ENCODE measurements at places on chromosomes 5 and 9.

DNA sequence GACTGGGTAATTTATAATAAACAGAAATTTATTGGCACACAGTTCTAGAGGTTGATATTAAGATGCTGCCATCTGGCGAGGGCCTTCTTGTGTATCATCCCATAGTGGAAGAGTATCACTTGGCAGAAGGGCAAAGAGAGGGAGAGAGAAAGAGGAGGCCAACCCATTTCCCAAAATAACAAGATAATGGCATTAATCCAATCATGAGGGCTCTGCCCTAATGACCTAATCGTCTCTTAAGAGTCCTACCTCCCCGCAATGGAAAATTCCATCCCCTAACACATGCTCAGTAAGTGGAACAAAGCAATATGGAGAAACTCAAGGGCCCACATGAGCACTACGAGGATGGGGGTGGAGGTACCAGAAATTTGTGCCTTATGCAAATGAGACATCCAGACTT is 17.6 kb upstream of the VDAC1 start:
- DNase-seq: no peak

GRCh38 chr5:139882961-139883539 is 87.4 kb downstream of the PSD2 start:
- no peak for DNase-seq

- DNase-seq: no peak
These were observed 296.7 kb downstream of the CSNK1G3 start for GRCh38 chr5:123808461-123809380.

DNA sequence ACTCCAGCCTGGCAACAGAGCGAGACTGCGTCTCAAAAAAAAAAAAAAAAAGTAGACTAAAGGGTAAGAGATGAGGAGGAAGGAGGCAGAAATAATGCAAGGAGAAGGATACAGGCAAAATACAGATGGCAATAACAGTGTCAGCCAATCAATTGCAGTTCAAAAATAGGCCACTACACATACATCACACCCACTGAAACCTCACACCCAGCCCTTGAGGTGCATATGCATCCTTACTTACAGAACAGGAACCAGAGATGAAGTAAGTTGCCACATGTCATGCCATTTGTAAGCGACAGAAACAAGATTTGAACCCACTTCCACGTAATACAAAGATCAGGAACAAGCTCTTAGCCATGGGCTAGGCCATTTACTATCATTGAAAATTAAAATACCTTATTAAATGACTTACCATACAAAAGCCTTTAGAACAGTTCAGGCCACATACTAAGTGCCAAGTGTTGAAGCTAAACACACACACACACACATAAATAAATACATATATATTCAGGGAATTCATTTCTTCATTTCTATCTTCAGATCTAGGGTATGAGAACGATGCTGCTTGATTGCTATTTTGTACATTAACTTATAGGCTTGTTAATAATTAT is 98.4 kb downstream of the FNBP1 start:
- DNase-seq: no peak

DNA sequence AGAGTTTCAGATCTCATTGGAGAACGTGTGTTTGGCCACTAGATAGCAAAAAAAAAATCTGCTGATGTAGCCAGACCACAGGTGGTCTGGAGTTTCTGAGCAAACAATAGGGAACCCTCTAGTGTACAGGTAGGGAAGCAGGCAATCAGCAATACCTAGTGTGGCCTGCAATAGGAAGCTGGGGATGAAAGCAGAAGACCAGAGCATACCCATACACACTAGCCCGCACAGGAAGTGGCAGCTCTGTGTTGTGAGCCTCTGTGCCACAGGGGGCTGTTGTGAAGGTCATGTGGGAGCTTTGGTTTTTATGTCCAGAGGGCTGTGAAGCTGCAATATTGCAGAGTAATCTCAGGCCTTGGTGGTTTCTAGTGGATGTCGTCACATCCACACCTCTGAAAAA is 81.2 kb downstream of the MTAP start:
- DNase-seq: no peak

GRCh38 chr5:41831155-41831554 is 39.1 kb downstream of the OXCT1 start:
- no peak for DNase-seq

DNA sequence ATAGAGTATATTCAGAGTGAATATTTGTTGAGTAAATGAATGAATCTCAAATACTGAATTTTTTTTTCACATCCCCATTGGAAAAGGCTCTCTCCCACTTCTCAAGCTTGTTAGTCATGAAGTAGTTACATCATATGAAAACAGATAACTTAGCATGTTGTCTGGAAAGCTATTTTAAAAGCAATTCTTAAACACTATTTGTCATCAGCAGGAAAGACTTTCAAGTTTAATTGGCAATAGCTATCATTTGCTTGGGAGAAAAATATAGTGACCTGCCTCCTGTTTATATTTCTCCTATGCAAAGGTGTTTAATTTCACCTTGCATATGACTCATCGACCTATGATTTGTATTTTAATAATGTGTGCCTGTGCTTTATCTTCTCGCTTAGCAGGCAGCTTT is 499.8 kb upstream of the GRIA1 start:
- no peak for DNase-seq

DNA sequence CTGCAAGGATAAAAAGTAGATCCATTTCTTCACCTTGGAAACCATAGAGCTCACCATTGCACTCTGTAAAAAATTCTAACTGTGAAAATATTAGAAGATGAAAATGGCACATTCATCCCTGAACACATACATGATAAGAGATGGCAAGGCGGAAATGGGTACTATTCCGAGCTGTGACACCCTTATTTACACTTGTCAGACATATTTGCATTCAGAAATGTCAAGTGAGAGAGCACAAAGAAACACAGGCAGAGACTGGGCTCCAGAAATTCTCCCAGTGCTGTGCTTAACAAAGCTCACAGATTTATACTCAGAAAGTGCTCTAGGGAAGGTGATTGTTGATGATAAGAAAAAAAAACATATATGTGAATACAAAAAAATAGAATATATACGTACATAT is 170.3 kb upstream of the PUM3 start:
- DNase-seq: no peak

DNA sequence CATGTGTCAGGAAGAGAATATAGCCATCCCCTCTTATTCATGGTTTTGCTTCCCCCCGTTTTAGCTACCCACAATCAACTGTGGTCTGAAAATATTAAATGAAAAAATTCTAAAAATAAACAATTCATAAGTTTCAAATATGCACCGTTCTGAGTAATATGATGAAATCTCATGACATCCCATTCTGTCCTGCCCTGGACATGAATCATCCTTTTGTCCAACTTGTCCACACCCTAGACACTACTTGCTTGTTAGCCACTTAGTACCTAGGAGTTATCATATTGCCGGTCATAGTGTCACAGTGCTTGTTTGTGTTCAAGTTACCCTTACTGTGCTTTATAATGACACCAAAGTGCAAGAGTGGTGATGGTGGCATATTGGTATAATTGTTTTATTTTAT is 113.5 kb downstream of the CAAP1 start:
- no peak for DNase-seq

GRCh38 chr5:124064956-124065355 is 553.0 kb downstream of the CSNK1G3 start:
- DNase-seq: peak; percentile 74

- DNase-seq: peak; percentile 46
These were observed 652.2 kb upstream of the WWC1 start for GRCh38 chr5:167639273-167639672.

GRCh38 chr5:169081000-169081724 is 219.8 kb downstream of the SLIT3 start:
- no peak for DNase-seq

DNA sequence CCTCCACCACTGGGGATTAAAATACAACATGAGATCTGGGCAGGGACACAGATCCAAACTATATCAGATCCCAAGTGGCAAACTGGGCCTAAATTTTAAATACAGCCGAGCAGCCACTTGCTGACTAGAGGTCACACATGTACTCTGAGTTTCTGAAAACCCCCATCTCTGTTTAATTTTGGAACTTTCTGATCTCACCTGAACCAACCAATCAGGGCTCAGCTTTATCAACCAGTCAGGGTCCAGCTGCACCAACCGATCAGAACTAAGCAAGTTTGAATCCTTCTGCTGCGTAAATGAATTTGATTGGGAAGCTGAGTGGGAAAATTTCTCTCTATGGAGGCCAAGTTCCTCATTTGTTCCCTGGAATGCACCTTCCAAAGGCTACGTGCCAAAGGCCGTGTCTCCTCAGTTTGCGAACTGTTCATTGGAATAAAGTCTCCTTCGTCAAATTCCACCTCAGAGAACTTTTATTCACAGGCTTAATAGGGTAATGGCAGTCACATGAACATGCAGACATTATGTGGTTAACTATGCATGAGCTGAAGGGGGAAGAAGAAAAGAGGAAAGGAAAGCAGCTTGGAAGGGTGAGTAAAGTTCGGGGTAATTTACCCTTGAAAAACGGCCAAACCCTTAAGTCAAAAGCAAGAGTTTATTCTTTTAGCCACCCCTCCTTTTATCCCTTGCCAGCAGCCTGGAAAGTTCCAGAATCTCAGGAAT is 3.7 kb downstream of the CD180 start:
- no peak for DNase-seq

- peak; percentile 45 for DNase-seq
These were observed 43.1 kb downstream of the LHX2 start for GRCh38 chr9:124054582-124055227.

- DNase-seq: no peak
These were observed 25.0 kb downstream of the SH3TC2 start for GRCh38 chr5:149037817-149038216.

DNA sequence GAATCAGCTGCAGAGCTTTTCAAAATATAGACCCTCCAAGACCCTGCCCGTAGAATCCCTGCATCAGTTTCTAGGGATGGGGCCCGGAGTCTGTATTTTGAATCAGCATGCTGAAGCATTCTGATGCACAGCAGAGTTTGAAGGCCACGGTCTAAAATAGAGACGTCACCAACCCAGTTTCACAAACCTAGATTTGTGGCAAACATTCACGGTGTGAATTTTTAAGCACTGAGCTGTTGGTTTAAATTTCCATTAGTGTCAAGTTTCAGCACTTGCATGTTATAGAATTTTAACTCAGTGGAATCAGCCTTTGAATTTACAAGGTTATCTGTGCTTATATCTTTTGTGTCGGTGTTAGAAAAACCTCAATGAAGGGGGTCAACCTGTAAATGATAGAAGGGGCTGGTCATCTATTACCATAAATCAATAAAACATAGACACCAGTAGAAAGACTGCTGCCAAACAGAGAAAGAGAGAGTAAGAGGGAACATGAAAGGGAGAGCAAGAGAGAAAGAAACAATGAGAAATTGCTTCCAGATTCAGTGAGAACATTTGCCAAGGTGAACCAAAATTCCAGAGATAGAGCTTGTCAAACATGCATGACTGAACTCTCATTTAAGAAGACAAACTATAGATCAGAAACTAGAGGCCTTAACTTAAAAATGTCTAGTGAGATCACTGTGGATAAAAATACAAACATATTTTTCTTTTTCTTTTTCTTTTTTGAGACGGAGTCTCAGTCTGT is 414.9 kb downstream of the ZSWIM6 start:
- DNase-seq: no peak

- peak; percentile 76 for DNase-seq
These were observed 1.4 kb upstream of the ENC1 start for GRCh38 chr5:74641735-74642542.

DNA sequence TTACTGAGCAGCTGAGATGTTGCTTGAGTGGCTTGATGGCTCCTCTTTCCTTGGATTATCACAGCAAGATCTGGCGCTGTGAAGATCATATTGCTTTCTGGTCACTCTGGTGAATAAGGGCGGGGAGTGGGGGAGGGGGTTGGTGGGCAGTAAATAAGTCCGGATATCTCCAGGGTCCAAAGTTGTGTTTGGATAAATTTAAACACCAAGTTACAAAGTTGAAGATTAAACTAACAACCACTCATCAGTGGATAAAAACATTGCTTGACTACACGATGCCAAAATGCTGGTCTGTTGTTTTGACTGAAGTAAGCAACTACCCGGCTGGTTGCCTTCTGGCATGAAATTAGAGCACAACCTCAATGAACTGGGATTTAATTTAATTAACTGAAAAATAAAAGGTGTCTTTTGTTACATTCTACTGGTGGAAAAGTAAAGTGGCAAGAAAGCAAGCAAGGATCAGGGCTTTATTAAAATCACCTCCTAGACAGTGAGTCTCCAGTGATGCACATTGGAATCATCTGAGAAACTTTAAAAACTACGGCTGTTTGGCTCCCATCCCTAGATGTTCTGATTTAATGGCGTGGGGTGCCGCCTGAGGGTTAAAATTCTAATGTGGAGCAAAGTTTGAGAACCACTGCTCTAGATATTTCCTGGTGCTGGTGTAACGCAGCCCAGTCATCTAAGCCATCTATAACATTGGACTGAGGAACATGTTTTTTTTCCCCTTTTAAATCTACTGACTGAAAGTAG is 86.7 kb upstream of the AGXT2 start:
- DNase-seq: no peak

DNA sequence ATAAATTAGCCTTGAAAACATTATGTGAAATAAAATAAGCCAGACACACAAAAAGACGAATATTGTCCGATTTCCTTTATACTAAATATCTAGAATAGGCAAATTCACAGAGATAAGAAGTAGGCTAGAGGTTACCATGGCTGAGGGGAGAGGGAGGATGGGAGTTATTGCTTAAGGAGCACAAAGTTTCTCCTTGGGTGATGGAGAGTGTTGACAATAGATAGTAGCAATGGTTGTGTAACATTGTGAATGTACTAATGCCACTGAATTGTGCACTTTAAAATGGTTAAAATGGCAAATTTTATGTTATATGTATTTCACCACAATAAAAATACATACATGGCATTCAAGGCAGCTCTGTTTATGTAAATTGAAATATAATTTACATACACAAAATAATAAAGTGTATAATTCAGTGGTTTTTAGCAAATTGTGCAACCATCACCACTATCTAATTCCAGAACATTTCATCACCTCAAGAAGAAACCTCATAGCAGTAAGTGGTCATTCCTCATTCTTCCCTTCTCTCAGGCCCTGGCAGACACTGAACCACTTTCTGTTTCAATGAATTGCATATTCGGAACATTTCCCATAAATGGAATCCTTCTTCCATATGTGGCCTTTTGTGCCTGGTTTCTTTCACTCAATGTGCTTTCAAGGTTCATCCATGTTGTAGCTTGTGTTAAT is 59.2 kb downstream of the NDST1 start:
- DNase-seq: peak; percentile 81

DNA sequence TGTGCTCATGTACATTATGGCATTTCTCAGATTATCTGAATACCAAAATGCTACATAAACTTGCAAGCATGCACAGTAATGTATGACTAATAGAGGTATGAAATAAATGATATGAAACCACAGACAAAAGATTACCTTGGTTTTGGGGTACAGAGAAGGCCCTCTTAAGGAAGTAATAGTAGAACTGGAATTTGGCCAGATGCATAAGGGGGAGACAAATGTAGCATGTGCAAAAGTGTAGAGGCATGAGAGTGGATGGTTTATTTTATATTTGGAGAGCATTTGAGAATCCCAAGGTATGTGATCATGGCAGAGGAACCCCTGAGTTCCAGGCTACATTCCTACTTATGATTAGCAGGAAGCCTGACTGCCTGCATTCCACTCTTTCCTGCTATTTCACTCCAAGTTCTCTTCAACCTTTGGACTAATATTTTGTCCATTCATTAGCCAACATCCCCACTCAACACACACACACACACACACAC is 74.2 kb downstream of the MAMDC2 start:
- peak; percentile 52 for DNase-seq
